ENCODE measurements at places on chromosomes 13 and 19. TPM values are rescaled to one million over a fixed set of nuclear protein-coding genes. Genes with fewer than 3 reads are reported as not detected.

Gene LYPD3
- not detected for total RNA-seq

Gene TINCR
- total RNA-seq = 0.40 TPM

Gene TMEM190
- total RNA-seq = not detected

- peak; percentile 27 for DNase-seq
Measured at GRCh38 chr13:42832341-42833096, 51.1 kb downstream of the FAM216B start.

DNA sequence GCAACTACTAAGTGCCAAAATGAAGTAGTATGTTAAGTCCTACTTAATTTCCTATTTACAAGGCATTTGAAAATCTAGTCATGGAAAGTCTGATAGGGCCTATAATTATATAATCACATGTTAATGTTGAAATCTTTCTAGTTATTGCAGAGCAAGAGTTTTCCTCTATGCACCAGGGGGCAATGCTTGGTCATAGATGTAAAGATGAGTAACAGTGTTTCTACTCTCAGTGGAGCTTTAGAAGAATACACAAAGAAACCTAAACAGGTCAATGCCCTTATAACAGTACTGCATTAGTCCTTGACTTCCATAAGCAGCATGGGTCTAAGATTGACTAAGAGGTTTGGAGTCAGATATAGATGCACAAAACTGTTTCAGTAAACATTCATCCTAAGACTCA, 218.7 kb downstream of the KCTD12 start:
- DNase-seq = no peak

DNA sequence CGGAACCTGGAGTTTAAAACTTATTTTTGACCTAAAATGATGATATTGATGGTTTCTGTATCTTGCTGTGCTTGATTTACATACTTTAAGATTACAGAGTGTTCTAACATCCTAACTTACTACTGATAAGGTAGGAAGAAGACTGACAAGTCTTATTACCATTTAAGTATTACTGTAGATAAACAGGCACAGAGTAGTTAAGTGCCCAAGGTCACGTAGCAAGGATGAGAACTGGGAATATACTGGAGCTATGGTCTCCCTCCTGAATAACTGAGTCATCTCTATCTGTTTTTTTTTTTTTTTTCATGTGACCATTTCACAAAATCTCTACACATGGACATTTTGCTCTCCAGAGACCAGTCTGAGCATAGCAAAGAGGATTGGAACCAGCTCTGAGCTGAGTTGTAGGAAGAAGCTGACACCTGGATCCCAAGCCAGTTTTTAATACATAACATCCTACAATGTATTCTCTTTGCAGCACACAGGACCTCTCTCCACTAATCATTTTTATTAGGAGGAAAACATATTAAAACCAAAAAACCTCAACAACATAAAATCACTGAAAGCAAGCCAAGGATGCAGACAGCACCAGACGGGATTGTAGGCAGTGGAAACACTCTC, 173.5 kb downstream of the DNAJC15 start:
- no peak for DNase-seq

- DNase-seq = no peak
Measured at GRCh38 chr19:42065051-42065450, 5.0 kb downstream of the GRIK5 start.

DNA sequence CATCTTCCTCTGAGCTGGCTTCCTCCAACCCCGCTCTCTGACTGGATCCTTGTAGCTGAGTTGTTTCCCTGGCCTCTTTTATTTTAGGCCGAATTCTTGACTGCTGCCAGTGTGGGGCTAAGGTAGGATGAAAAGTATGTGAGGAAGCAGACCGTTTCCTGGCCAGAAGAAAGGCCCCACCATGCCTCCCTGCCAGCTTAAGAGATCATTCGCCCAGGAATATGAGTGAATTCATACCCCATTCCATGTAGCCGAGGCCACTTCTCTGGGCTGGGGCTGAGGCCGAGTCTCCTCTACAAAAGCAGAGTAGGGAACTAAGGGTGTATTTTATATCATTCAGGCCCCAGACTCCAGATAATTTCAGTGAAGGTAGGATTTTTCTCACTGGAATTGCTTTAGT, 32.3 kb downstream of the NFIX start:
- no peak for DNase-seq

- no peak for DNase-seq
Measured at GRCh38 chr13:53357582-53357981, 329.0 kb downstream of the OLFM4 start.

Measured in Daoy (cell line).